ENCODE measurements at places on chromosomes 7 and 10.

DNA sequence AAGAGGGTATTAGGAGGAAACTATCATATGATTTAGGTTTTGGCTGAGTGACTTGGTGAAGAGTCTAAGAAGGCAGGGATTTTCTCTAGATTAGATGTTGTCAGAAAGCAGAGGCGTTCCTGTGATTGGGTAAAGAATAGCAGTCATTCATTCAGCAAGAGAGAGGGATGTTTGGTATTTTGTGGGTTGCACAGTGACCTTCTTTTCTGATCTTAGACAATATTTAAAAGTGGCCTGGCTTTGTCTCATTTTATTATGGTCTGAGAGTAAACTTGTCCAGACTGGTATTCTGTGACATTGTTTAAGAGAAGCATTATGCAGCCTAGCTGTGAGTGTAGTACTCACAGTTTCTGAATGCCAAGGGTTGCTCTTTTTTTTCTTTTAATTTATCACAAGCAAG lies 18.5 kb downstream of the HYAL4 start:
- DNase-seq: no peak

DNA sequence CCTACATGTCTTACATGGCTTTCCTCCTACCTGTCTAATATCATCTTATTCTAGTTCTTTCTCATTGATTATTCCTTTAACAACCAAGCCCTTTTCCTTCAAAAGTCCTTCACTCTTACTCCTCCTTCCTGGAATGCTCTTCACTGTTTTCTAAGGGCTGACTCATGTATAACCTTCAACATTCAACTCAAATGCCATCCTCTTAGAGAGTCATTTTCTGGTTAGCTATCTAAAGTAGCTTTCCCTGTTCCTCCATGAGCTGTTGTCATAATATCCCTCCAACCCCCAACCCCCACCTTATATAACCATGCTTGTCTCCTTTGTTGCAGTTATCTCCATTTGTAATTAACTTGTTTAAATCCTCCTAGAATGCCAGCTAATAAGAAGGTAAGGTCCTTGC lies 286.8 kb downstream of the ADK start:
- DNase-seq: peak; percentile 86

- no peak for DNase-seq
Observed at GRCh38 chr10:113340282-113340681, 212.6 kb upstream of the HABP2 start.

DNA sequence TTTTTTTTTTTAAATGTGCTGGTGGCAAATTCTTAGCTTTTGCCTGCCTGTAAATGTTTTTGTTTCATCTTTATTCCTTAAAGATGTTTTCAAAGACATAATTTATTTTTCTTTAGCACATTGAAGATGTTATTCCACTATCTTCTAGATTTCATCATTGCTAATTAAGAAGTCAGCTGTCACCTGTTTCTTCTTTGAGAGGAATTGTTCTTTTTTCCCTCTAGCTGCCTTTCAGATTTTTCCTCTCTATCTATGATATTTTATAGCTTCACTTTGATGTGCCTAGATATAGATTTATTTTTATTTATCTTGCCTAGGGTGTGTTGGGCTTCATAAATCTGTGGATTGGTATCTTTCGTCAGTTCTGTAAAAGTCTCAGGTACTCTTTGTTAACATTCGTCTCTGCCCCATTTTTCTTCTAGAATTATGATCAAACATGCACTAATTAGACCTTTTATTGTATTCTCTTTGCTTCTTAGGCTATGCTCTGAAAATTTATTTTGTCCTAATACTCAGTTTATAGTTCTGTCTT lies 50.0 kb upstream of the GATA3 start:
- no peak for DNase-seq

DNA sequence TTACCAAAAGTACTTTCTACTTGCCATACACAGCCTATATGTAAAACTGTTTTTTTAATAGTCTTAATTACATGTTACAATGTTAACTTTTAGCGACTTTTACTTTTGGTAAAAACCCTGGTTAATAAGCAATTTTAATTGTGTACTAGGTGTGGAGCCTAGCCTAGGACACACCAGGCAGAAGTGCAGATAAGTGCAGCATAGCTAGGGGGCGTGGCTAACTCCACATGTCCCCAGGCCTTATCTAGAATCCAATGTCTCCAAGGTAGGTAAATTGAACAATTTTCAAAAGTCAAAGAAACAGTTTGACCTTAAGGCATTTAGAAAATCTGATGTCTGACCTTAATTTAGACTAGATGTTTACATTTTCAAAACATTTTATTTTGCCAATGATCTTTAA lies 858.7 kb downstream of the CCSER2 start:
- no peak for DNase-seq

DNA sequence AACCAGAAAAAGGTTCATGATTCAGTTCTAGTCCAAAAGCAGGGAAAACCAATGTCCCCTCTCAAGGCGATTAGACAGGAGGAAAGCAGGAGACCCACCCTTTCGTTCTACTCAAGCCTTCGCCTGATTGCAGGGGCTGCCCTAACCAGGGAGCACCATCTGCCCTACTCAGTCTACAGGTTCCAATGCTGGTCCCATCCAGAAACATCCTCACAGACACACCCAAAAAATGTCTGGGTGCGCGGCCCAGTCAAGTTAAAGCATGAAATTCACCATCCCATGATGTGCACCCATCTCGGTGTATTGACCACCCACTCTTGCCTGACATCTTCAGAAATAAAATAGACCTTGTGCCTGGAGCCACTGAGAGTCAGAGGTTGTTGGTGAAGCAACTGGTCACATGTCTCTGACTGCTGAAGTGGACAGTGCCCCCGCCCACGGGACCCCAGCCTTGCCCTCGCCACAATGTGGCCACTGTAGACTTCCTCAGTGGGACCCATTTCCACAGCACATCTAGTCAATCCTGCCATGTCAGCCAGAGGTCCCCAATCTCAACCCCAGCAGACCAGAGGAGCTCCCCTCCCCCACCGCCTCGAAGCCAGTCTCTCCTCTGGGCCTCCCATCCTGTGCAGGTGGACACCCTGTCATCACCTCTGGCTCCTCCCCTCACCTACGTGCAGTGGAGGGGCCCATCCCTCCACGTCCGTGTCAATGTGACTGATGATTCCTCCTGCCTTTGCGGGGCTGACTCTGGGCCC lies 116.3 kb upstream of the PPP2R2D start:
- no peak for DNase-seq

DNA sequence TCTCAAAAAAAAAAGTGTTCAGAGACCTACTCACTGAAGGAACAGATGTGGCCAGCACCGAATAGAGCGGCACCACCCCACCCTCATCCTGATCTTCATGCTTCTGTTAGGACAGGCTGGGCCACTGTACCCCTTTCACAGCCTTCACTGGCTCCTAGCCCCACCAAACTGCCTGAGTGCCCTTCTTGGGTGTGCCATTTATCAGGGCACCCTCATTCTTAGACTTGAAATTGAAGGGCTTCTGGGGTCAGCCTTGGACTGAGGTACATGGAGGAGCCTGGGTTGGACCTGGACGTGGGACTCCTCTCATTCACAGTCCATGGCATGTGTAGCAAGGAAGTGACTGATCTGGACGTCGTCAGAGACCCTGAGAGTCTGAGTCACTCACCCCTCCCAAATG lies 190.3 kb downstream of the COBL start:
- DNase-seq: peak; percentile 30

DNA sequence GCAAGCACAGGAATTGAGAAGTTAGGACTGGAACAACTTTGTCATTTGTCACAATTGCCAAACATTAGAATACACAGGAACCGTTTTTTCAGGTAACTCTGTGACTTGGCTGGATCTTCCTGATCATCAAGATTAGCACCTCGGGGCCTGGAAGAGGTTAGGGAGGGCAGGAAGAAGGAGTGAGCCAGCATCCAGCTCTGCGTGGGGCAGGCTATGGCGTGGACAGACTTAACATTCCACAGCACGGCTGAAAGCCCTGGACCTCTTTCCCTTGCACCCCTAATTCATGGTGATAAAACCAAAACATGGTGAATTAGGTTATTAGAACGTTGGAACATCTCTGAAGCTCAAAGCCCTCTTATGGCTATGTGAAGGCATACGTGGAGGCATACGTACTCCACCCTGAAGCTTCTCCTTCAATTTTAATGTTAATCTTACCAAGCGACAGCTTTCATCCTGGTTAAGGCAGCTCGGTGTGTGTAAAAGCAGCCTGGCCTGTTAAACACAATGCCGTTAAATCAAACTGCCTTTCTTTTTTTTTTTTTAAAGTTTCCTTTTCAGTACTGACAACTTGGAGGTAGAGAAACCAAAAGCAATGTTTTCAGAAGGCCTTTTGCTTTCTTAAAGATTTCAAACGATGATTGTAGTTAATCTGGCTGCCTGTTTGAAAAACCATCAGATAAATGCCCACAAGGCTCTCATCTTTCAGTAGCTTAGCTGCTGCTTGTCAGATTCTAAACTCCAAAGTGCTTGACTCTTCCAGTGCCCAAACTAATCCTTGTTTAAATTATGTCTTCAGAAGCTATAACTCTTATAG lies 4.5 kb downstream of the GRK5 start:
- no peak for DNase-seq

DNA sequence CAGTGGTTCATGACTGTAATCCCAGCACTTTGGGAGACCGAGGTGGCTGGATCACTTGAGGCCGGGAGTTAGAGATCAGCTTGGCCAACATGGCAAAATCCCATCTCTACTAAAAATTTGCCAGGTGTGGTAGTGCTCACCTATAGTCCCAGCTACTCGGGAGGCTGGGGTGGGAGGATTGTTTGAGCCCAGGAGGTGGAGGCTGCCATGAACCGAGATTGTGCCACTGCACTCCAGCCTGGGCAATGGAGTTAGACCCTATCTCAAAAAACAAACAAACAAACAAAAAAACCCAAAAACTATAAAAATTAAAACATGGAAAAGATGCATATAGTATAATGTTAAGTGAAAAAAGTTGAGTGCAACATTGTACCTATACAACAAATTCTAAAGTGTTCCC lies 81.4 kb downstream of the AKR1D1 start:
- no peak for DNase-seq

DNA sequence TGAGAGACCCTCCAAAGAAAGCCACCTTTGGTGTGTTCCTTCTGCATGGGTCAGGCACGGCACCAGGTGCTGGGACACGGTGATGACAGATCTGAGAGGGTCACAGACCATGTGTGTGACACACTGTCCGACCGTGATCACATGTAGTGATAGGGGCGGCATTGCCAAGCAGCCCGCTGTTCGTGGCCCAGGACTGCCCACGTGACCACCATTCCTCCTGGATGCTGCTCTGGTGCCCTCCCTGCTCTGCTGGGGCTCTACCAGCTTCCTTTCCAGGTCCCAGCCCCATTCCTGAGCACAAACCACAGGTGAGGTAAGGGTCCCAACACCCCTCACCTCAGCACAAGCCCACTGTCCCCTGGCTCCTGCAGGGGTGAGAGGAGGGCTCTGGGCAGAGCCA lies 10.1 kb upstream of the SLC18A3 start:
- no peak for DNase-seq

DNA sequence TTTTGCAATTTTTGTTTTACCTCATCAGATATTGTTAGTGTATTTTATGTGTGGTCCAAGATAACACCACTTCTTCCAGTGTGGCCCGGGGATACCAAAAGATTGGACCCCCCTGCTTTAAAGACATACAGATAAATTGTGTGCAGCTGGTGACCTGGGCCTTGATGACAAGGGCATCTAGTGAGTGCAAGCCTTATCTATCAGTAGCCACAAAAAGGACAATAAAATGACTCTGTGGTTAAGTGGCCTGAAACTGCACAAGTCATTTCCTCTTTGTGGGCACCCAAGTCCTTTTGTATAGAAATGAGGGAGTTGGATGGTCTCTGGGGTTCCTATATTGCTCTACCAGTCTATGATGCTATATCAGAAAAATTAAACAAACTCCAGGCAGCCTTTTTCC lies 98.1 kb downstream of the PARD3 start:
- peak; percentile 20 for DNase-seq

- DNase-seq: peak; percentile 25
Observed at GRCh38 chr7:79774150-79774549, 320.7 kb upstream of the MAGI2 start.

DNA sequence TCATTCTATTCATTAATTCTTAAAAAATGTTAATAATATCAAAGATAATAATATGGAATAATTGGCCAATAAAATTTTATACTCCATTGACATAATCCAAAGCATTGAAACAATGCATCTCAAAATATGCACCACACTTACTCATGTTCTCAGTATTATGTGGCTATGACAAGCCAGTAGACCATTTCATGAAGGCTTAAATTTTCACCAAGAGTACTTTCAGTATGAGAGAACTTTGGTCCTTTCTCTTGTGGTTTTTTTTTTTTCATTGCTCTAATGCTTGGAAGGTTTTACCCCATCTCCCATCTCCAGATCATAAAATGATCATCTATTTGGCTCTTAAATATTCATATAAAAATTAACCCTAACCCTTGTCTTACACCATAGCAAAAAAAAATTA lies 45.5 kb upstream of the TMEM140 start:
- peak; percentile 16 for DNase-seq

GRCh38 chr7:23783115-23783514 lies 73.1 kb downstream of the STK31 start:
- DNase-seq: no peak

- no peak for DNase-seq
Observed at GRCh38 chr7:16350634-16351033, 70.7 kb downstream of the CRPPA start.

DNA sequence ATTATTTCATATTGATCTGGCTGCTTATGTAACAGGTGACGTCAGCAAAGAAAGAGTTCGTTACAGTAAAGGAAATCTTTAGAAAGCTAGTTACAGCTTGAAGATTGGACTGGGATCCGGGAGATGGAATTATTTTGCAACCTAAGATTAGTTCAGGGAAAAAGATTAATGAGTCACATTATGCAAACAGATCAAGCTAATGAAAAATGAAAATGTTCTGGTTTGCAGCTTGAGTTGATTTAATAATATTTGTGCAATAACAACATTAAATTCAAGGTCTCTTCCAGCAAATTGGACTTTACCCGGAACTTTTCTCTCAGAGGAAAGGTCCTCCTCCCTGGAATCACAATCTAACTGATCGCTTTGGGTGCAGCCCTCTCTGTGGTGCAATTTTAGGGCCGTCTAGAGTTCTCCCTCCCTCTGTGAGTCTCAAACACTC lies 119.5 kb downstream of the OTUD1 start:
- no peak for DNase-seq

DNA sequence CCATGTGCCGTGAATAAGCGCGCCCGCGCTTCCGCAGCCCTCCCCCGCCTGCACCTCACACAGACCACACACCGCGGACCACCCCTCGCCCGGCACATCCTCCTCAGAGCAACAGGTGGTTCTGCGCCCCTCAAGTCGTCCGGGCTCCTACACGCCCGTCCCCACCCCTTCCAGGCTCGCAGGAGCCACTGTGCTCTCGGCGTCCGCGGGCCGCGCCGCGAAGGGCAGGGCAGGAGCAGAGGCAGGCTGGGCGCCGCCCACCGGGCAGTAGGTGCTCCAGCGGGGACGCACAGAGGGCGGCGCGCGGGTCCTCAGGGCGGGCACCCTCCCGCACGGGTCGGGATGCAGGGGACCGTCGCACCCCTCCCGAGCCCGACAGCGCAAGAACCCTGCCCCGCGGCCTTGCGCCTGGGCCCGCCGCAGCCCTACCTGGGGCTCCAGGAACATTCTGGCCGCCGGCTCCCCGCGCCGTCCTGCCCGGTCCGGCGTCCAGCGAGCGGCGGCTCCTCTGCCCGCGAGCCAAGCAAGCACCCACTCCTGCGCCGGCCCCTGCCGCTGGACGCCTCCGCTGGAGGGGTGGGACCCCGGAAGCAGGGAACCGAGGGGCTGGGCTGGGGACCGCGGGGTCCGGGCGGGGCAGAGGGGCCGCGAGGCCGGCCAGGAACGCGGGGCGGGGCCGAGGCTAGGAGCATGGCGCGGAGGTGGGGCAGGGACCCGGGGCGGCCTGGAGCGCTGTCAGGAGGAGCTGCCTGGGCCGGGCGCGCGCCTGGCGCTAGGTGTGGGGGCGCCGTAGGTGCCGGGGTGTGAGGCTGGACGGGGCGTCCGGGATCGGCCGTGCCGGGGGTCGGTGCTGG lies 37.4 kb downstream of the RASGEF1A start:
- DNase-seq: no peak

Data from fibroblast of skin of back (primary cell).